ENCODE measurements at places on chromosomes 7 and 10.
A peak's percentile ranks its signal among the peaks of the same experiment; 100 is the strongest.

DNA sequence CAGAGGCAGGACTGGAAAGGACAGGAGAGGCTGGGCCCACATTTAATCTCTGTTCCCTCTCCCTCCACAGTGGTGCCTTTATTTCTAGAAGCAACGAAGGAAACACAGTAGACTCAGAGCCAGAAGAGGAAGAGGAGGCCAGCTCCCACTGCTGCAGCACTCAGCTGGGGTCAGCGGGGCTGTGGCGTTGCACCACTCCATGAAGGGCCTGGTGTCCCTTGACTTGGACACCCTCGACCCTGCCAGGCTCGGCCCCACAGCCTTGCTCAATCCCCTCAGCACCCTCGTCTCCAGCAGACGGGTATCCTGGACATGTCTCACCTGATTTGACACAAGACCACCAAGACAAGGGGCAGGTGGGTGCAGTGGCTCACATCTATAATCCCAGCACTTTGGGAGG is 38.8 kb downstream of the PRKAG2 start:
- DNase-seq: no peak

DNA sequence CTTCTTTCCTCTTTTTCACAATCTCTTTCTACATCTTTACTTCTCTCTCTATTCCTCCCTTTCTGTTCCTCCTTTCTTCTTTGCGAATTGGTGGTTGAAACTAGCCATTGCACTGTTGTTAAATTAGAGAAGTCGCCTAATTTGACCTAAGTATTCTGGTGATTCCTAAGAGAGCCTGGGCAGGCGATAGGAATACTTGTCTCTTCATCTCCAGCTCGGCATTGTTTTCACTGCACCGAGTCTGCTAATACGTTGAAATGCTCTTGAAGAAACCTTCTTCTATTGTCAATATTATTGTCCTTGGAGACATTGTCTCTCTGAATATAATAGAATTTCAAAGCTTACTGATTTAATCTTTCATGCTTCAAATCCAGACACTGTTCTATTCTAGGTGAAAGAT is 31.7 kb downstream of the KCND2 start:
- no peak for DNase-seq

DNA sequence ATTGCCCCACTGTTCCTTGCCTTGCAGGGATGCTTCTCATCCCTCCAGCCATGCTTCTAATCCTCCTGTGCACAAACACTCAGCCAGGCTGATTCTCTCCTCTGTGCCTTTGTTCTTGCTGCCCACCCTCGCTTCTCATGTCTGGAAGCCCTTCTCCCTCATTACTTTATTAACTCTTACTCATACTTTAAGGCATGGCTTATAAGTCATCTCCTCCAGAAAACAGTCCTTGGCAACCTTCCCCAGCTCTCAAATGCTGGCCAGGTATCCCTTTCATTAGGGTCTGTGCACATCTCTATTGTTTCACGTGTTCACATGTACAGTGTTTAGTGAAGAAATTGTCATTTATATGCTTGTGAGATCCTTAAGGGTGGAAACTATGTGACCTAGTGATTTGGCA is 62.9 kb downstream of the ITGB8 start:
- DNase-seq: no peak

- DNase-seq: no peak
These were observed 119.3 kb downstream of the C10orf90 start for GRCh38 chr10:126551202-126551601.

GRCh38 chr7:130286881-130287280 is 6.1 kb upstream of the CPA4 start:
- no peak for DNase-seq

DNA sequence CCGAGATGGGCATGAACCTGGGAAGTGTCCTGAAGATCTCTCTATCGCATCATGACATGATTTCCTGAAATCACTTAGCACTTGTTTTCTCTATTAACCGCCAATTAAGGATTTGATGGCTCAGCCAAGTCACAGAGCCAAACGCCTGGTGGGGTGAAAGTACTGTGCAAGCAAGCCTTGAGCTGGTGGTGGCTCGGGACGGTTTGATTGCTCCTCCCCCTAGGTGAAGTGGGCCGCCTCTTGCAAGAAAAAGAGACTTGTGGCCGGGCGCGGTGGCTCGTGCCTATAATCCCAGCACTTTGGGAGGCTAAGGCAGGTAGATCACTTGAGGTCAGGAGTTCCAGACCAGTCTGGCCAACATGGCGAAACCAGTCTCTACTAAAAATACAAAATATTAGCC is 50.3 kb downstream of the COL26A1 start:
- DNase-seq: no peak

DNA sequence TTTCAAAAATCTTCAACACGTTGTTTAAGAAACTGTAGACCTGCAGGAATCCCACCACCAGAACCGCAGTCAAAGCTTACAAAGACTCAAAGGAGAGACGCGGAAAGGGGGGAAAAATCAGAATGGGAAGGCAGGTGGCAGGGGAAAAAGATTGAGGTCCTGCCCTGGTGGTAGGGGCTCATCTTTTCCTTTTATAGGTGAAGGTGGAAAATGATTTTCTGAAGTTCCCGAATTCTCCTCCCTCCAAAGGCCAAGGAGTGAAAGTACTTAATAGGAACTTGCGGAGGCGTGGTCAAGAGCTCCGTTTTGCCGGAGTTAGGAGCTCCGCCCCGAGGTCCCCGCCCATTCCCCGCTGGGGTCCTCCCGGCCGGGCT is 724 bp downstream of the BBIP1 start:
- DNase-seq: peak; percentile 14

GRCh38 chr10:132107949-132108877 is 42.5 kb downstream of the JAKMIP3 start:
- no peak for DNase-seq

GRCh38 chr7:32501522-32501921 is 6.2 kb downstream of the AVL9 start:
- DNase-seq: no peak

GRCh38 chr7:121138262-121138933 is 149.9 kb downstream of the CPED1 start:
- no peak for DNase-seq

GRCh38 chr7:156582591-156583123 is 57.9 kb upstream of the RNF32 start:
- DNase-seq: no peak

- no peak for DNase-seq
These were observed 3.7 kb downstream of the CFAP46 start for GRCh38 chr10:132938472-132939339.

DNA sequence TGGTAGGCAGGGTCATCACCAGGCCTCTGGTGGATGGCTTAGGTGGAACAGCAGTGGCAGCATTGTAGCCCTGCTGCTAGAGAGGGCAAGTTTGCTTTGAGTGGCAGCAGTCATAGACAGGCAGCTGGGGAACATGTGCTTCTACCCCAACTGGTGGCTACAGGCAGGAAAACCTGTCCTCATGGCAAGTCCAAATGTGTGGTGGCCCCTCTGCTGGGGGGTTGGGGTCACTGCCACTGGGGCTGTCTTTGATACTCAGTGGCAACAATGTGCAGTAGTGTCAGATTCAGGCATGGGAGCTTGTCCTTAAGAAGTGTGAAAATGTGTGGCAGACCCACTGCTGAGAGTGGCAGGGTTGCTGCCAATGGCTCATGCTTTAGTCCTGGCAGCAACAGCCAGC is 186.2 kb upstream of the NPSR1 start:
- DNase-seq: no peak

GRCh38 chr10:117931078-117931477 is 115.7 kb downstream of the RAB11FIP2 start:
- no peak for DNase-seq

Data from NCI-H524 treated with DMSO at 0.1 percent for 48 hours (cell line).